ENCODE measurements at places on chromosomes 4 and X.
A peak's percentile ranks its signal among the peaks of the same experiment; 100 is the strongest.

- DNase-seq, result no peak
Measured at GRCh38 chrX:132046533-132046932, 23.4 kb downstream of the STK26 start.

GRCh38 chrX:118503260-118504041, 7.8 kb downstream of the DOCK11 start:
- no peak for DNase-seq

DNA sequence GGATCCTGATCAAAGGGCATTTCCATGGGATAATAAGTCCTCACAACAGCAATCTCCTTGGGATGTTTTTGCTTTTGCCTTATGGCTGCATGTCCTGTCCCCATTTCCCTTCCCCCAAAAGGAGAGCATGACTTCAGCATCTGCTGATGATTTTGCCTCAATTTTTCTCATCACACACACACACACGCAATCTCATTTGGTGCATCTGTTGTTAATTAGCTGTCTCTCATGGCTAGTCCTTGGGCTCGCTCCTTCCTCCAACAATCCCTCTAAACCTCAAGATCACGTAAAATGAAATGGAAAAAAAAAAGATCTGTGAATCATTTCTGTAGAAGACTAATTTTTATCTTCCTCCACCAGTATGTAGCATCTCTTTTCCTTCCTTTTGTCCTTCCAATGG, 153.6 kb downstream of the RBMX2 start:
- DNase-seq, result no peak

DNA sequence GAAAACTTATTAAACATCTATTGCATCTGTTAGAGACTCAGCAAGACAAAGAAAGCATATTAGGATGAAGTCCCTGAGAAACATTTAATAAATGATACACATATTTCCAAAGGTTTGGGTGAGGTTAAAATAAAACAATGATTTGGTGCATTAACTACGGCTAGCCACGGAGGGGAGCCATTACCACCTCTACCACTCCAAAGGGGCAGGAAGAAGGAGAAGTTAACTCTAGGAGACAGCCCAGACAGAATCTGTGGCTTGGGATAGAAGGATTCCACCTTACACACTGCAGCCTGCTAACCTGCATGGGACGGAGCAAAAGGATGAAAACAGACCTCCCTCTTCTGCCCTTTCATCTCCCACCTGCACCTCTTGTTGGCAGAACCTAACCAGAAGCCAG, 189.1 kb upstream of the C1QTNF7 start:
- peak; percentile 18 for DNase-seq

DNA sequence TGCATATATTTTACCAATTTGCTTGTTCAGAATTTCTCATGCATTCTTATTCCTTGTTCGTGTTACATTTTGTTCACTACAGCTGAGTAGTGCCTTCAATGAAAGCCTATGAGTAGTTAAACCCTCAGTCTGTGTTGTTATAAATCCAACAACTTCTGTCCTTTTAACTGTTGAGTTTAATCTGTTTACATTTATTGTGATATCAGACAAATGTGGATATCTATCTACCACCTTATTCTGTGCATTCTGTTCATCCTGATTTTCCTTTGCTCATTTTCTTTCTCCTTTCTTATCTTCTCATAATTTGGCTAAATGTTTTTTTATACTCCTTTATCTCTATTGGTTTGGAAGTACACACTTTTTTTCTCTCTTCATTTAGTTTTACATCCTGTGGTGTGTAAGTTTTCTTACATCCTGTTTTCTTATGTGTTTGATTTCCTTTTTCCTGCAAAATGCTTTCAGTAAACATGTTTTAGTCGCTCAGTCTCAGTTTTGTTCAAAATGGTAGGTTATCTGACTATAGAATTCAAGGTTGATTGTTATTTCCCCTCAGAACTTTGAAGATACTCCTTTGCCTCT, 54.2 kb downstream of the CASP6 start:
- no peak for DNase-seq

DNA sequence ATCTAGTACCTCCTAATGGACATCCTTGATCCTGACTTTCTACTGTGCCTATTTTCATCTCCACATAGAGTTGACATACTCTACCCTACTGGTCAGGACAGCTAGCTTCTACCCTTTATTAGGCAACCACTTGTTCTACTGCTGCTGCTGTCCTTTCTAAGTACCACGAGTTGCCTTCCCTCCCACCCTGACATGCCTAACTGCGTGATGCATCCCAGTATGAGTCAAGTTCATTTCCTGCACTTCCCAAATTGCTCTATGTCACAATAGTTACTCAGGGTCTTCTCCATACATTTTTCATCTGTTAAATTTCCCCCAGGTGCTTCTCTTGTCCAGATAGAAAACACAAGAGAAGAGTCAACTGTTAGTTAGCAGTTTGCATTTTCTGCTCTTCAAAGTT, 133.4 kb downstream of the TBC1D19 start:
- no peak for DNase-seq

DNA sequence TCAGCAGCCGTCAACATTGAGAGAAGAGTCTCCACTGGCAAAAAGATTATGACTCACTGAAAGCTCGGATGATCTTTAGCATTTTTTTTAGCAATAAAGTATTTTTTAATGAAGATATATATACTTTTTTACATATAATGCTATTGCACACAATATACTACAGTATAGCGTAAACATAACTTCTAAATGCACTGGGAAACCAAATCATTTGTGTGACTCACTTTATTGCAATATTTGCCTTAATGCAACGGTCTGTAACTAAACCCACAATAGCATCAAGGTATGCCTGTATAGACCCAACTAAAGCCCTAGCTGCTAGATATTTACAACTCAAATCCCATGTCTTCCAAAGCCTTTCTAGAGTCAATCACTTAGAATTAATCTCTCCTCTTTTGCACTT, 52.3 kb upstream of the EDNRA start:
- no peak for DNase-seq

GRCh38 chr4:138410266-138410665, 168.1 kb upstream of the SLC7A11 start:
- DNase-seq, result no peak

GRCh38 chr4:147682755-147683154, 1.2 kb downstream of the PRMT9 start:
- DNase-seq, result no peak

DNA sequence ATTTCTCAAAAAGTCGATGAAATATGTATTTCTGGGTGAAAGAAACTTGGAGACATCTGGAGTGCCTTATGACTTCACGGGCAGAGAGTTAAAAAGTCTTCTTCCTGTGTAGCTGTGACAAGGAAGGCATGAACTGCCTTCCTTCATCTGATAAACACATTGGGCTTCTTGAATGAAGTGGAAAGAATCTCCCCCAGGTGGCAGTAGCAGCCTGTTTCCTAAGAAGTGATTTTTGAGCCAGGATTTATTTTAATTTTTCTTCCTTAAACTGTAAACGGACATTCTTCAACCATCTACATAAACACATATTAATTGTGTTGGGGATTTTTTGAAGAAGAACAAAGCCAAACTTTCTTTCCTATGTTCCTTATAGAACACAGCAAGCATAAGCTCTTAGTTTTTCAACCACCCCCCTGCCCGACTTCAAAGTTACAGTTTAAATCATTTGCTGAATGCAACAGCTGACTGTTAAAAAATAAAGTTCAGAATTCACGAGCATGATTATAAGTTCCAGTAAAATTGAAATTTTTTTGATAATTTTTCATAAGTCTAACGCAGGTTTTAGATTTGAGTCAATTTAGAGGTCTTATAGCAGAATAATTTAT, 980 bp upstream of the GIMD1 start:
- DNase-seq, result no peak

All from stimulated activated CD4-positive, alpha-beta T cell treated with anti-CD3 and anti-CD28 coated beads, Interleukin-4, amount 100 ng/mL, for 24 hours (primary cell).